ENCODE measurements at places on chromosomes 2 and 18. TPM values are rescaled to one million over a fixed set of nuclear protein-coding genes. Genes with fewer than 3 reads are reported as not detected.

- no peak for DNase-seq
Measured at GRCh38 chr2:86049529-86049928, 56.2 kb downstream of the POLR1A start.

Gene HPCAL1
- 121 TPM for polyA plus RNA-seq

Gene CRYBA2
- polyA plus RNA-seq = not detected

- no peak for DNase-seq
Measured at GRCh38 chr2:96618596-96619283, 19.4 kb downstream of the KANSL3 start.

Gene KLHL29
- 1.5 TPM for polyA plus RNA-seq

Gene TOGARAM2
- 1.4 TPM for polyA plus RNA-seq

Gene STAT4
- 1.2 TPM for polyA plus RNA-seq

DNA sequence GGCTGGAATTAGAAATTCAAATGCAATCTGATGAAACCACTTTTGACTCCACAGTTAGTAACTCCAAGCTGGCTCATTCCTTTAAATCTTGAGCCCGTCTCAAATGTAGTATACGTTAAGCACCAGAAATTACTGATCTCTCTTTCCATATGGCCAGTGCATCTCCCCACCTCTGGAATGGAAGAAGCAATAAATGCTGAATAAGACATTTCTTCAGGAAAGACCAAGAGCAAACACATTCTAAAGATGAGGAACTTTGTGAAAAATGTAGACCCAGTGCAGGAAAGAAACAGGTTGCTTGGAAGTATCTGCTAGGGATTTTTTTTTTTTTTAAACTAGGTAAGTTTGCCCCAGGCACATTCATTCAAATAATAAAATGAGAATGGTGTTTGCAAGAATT lies 143.1 kb upstream of the FBXO11 start:
- no peak for DNase-seq

Gene SLC4A1AP
- 19.1 TPM for polyA plus RNA-seq

DNA sequence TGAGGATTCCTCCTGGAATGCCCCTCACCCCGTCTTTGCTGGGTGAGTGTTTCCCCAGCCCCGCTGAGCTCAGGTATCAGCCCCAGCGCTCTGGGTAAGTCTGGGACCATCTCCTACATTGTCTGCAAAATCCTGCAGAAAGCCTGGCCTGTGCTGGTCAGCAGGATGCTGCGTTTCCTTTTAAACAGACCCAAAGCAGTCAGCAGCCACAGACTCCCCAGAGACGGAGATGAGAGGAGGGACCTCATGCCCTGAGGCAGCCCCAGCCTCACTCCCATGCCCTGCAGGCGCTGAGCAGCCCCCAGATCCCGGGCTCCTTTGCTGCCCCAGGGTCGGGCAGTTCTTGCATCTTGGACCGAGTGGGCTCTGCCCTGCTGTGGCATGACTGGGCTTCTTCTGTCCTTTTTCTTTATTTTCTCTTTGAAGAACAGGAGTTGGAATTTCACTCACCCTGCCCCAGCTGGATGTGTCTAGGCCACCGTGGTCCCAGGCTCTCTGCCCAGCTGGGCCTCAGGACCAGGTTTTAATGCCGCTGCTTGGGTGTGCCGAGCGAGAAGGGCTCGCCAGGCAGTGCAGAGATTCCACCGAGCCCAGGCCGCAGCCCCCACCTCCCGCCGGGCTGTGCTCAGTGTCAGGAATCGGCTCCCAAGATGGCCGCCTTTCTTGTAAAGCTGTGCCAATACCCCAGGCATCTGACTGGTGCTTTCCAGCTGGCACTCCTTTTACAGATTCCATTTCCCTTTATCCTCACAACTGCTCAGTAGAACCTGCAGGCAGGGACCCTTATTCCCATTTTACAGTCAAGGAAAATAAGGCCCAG lies 43.6 kb downstream of the ODC1 start:
- no peak for DNase-seq

GRCh38 chr18:8974696-8975095 lies 127.8 kb upstream of the NDUFV2 start:
- DNase-seq = no peak

DNA sequence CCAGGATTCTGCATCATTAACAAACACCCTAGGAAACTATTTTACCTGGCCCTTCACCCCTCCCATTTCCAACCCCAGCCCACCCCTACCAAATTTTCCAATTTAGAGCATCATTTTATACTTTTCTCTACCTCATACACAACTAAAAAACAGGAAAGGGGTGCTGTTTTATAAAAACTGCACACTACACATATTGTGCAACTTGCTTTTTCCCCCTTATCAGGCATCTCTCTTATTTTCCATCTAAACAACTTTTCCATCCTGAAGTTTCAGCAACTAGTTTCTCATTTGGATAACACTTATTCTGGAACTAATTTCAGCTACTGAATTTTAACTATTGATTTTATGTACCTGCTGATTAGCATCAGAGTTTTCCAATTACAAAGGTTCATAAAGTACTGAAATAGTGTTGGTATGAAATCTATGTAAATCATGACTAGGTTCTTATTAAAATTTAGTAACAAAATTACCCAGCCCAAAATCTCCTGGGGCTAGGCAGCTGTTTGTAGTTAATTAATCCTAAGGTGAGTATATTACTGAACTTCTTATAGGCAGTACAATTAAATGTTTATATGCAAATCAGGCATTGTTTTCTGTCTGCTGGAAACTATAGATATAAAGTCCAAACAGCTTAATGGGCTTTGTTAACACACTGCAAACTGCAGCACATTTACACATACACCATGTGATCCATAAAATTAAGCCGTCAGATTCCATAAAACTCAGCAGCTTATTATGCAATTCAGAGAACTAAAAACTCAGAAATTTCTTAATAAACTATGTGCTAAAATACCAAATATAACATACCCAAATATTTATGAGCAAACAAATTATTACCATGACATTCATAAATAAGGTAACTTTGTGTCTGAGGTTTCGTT lies 7.9 kb downstream of the SF3B1 start:
- DNase-seq = no peak

DNA sequence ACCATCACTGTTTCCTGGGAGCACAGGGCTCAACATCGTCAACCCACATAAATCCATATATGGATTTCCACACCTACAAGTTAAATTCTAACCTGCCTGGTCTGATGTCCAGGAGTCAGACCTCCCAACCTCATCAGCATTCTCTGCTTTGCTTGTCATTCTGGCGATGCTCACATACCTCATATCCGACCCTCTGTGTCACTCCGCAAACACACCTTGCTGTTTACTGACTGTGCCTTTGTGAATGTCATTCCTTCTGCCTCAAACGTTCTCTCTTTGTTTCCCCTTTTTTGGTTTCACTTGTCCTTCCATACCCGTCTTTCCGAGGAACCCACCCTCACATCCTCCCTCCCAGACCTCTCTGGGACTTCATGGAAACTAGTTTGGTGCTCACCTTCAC lies 187.1 kb downstream of the ACTR3 start:
- no peak for DNase-seq

Gene DAW1
- polyA plus RNA-seq = 1.0 TPM

GRCh38 chr2:63903003-63903402 lies 61.3 kb downstream of the UGP2 start:
- no peak for DNase-seq

Gene FARP2
- polyA plus RNA-seq = 20.3 TPM

Gene ZAP70
- polyA plus RNA-seq = 0.37 TPM

- no peak for DNase-seq
Measured at GRCh38 chr2:28695245-28695647, 56.4 kb upstream of the PPP1CB start.

GRCh38 chr2:129847043-129847442 lies 132.4 kb upstream of the RAB6C start:
- no peak for DNase-seq

DNA sequence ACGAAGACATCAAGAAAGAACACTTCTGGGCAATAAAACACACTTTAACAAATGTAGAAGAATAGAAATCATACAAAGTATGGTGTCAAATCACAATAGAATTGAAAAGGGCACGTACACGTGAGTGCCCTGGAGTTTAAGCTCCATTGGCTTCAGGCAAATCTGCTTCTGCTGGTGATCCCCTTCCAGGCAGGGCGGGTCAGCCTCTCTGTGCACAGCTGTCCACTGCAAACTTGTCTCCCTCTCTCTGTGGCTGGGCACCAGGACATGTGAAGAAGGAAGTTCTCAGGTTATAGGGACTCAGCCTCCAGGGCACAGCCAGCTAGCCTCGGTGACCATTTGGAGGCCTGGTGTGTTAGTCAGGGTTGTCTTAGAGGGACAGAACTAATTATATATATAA lies 66.0 kb downstream of the ST3GAL5 start:
- no peak for DNase-seq

- DNase-seq = no peak
Measured at GRCh38 chr2:152454960-152455359, 120.0 kb downstream of the FMNL2 start.

DNA sequence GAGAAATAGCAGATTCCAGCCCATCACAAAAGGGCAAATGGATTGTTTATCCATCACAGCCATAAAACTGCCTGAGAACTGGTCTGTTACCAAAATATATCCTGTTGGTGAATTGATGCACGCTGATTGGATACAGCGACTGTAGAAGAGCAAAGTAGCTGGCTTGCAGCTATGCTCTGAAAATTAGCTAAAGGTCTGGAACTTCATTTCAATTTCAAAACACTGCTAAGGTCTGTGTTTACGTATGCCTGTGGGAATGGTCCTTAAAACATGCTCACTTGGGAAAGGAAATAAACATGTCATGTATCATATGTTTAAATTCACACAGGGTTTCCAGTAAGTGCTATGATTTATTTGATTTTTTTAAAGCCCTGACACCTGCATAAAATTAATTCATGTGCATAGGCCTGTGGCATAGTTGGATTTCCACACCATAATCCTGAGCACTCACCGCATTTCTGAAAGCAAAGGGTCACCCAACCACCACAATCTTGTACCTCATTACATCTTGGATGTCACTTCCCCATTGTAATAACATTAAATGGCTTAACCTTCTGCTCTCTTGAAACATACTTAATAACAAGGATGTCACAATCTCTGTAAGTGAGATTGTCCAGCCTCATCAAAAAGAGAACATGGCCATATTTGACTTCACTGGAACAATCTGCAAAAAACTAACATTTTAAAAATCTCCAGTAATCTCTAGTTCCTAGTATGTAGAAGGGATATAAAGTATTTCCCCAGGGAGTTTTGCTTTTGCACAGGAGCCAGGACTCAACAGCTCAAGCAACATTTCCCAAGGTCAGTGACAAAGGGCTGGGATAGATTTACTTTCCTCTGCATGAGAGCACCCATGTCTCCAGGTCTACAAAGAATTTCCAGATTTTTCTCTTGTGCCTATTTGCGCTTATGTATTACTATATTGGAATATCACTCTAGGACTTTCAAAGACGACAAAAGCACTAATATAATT lies 109.8 kb downstream of the FARSB start:
- DNase-seq = peak; percentile 66

Gene WDR54
- polyA plus RNA-seq = 37.6 TPM

DNA sequence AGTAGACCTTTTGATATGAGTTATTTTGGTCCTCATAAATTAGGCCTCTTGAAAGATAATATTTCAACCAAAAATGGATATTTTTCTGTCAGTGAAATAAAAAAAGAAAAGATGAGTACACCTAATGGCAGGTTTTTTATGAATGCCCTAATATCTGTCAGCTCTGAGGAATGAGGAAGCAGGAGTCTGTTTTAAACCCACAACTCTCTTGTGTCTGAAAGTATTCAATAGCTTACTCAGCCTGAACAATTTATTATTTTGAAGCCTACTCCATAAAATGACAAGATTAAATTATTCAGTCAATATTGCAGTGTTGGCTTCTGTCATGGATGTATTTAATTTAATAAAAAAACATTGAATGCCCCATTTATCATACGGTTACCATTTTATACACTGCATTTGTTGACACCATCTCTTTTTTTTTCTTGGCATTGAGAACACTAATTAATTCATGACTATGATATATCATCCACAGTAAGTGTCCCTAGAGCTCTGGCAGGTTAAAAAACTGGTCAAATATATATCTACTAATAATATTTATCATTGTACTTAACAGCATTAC lies 548.2 kb downstream of the CBLN2 start:
- DNase-seq = no peak

DNA sequence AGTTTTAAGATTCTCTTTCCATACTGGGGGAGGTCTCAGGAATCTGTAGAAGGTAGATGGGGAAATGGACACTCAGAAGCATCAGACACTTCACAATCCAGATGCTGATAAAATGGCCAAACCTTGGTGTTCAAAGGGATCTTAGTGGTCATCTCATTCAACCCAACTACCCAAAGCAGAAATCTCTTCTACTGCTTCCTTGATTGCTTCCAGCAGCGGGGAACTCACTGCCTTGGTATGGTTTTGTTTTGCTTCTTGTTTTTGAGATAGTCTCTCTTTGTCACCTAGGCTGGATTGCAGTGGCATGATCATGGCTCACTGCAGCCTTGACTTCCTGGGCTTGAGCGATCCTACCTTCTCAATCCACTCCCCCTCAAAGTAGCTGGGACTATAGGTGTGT lies 39.3 kb upstream of the PTMA start:
- no peak for DNase-seq

DNA sequence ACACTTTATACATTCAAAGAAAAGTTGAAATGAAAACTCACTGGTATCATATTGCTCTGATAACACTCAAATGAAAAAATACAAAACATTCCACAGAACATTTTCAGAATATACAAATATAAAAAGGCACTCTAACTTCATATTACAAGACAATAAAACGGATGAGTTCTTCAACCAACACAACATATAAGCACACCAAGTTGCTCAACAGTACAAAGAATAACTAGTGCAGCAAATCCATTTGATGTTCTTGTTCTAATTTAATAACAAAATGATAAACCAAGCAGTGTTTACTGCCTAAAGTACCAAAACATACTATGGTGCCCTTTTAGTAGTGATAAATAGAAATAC lies 60.8 kb upstream of the PGAP1 start:
- DNase-seq = no peak

DNA sequence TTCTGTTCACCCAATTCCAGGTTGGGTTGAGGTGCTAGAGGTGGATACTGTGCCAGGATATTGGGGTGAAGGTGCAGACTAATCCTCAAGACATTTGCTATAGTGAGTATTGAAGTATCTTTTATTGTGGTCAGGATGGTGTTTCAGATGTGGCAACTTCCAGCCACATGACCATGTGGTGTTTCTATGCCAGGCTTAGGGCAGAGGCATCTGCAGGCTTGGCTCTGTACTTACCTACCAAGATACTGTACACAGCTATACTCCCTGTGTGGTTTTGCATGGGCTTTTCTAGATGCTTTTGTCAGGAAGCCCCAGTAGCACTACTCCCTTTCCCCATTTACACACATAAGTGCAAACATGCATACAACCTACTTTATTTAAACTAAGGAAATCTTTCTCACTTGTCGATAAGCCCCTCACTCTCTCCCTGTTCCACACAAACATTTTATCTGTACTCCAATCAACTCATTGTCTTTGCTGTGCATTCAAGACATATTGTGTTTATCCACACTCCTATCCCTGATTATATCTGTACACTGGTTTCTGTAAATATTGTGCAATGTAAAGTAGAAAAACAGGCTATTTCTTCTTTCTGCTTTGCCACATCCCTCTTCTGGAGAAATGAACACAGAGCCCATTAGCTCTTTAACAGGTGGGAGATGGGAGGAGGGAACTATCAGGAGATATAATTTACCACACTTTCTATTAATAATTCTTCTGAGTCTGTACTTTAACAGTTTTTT lies 12.3 kb downstream of the ARL6IP6 start:
- DNase-seq = no peak

Gene VAMP5
- polyA plus RNA-seq = 145 TPM
